MG63 (cell line): ENCODE measurements at places on chromosomes 5 and 9. TPM values are rescaled to one million over a fixed set of nuclear protein-coding genes. Genes with fewer than 3 reads are reported as not detected.
A peak's percentile ranks its signal among the peaks of the same experiment; 100 is the strongest.

LCN12 gene
- total RNA-seq = not detected in 2 replicates

HAND1 gene
- 2.3 and 7.4 TPM in 2 replicates for total RNA-seq

DOK3 gene
- 0.92 TPM in 1 of 2 replicates, not detected in the other for total RNA-seq

HSD17B3 gene
- 0.36 TPM in 1 of 2 replicates, not detected in the other for total RNA-seq

SLC12A2 gene
- 6.4 and 16.9 TPM in 2 replicates for total RNA-seq

LCN1 gene
- not detected in 2 replicates for total RNA-seq

ZBTB26 gene
- 0.82 and 2.3 TPM in 2 replicates for total RNA-seq

PFN3 gene
- not detected in 2 replicates for total RNA-seq

COL15A1 gene
- 0.62 and 1.2 TPM in 2 replicates for total RNA-seq

FRMPD1 gene
- not detected in 2 replicates for total RNA-seq

DNA sequence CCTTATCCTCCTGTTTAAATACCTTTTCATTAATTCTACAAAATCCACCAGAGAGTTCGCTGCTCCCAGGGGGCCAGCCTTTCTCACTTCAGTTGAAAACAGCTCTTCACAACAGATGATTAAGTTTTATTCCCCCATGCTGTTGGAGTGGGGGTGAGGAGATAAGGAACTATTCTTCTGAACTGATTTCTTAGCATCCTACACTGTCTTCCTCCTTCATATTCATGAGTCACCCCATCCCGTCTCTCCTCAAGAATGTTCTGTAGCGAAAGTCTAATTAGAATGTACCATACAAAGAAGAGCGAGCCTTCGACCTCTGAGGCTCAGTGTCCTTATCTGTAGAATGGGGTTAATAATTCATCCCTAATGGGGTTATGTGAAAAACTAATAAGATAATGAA lies 138.0 kb downstream of the PIK3R1 start:
- DNase-seq = no peak

DNA sequence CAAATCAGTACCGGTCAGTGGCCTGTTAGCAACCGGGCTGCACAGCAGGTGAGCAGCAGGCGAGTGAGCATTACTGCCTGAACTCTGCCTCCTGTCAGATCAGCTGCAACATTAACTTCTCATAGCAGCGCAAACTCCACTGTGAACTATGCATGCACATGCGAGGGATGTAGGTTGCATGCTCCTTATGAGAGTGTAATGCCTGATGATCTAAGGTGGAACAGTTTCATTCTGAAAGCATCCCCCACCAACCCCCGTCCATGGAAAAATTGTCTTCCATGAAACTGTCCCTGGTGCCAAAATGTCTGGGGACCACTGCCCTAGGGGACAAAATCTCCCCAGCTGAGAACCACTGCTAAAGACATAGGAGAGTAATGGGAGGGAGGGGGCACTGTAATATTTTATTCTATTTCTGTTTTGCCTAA lies 51.1 kb downstream of the P4HA2 start:
- DNase-seq = no peak

DNA sequence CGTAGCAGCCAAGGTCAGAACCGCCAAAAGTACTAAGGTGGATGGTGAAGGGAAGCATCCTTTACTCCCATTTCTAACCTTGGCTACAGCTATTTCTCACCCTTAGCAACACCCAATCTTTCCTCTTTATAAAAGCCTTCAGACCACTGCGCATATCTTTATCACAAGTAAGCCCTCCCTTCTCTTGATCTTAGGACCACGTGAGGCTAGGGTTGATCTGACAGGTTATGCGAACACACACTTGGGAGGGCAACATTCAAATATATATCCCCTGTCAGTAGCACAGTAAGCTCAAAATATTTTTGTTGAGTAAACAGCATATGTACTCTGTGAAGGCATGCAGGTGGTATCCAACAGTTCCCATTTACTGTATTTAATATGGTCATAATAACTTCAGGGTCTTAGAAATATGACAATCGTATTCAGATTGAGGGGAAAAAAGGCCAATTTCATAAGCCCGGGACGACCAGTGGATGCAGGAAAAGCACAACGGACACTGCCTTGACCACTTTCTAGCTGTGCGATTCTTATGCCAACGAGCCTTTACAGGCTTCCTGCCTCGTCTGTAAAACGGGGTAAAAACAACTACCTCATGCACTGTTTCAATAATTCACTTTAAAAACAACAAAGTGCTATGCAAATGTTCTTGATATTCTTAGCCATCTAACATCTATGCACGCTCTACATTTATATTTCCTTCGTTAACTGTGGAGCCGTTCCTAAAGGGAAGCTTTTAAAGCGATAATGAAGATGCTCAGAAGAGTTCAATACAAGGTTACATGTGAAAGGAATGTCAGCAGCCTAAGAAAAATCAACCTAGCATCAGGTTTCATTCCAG lies 1.3 kb downstream of the ARSB start:
- DNase-seq = no peak

GRCh38 chr5:93587597-93588351 lies 4.8 kb downstream of the NR2F1 start:
- no peak for DNase-seq

GRCh38 chr9:77947651-77948050 lies 84.0 kb downstream of the GNAQ start:
- DNase-seq = no peak

DNA sequence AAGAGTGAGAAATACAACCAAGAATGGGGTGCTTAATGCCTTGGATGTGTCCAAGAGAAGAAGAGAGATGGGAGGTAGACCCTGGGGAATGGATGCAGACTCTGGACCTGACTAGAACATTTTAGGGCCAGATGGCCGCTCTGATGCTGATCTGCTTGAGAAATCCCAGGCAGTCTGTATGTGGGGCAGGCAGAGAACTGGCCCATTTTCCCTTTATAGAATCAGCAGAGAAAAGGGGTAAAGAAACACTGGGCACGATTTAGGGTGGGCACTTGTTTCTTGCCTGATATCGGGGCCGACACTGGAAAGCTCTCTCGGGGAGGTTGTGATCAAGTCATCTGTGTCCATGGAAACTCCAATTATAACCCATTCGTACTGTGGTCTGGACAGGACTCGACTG lies 118.5 kb upstream of the FSTL4 start:
- DNase-seq = no peak

GRCh38 chr5:103475629-103476240 lies 86.9 kb downstream of the NUDT12 start:
- DNase-seq = no peak

DNA sequence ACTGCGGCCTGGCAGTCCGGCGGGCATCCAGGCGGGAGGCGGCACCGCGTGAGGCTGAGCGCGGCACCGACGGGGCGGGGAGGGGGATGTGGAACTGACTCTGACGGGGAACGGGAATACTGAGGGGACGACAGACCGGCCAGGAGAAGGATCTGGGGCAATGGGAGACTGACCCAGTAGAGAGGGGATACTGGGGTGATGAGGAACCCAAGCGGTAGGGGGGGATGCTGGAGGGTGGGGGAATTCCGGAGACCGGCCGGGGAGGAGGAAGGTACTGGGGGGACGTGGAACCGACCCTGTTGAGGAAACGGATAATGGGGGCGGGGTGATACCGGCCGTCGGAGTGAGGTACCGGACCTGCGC lies 423 bp downstream of the IPPK start:
- DNase-seq = peak; percentile 45

GRCh38 chr5:160887780-160888179 lies 35.8 kb upstream of the ATP10B start:
- no peak for DNase-seq

- no peak for DNase-seq
Measured at GRCh38 chr9:112445196-112445595, 41.4 kb upstream of the KIAA1958 start.

DNA sequence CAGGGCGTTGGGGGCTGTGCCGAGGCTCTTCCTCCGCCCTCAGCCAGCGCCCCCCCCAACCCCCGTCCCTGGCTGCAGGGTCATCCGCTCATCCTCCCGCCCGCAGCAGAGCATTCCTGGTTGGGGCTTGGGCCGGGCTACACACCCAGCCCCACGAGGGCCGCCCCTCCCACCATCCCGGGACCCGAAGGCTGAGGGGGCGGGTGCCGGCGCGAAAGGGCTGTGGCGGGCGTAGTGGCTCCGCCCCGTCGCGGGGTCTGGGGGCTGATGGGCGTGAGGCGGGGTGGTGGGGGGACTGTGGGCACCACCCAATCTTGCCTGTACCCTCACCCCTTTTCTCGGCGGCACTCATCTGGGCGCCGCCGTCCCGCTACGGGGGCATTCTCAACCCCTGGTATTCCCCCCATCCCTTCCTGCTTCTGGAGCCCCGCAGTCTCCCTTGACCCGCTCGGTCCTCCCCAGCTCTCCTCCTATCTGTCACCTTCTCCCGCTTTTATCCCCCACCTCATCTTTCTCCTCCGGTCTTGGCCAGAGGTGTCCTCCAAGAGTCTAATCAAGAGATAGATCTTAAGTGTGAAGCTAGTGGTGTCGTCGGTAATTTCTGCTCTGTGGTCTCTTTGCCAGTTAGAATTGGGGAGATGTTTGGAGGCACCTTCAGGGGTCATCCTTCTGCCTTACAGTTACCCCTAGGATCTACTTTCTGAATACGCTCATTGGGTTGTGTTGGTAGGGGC lies 1.6 kb downstream of the FER start:
- DNase-seq = peak; percentile 94

GRCh38 chr9:34381323-34381722 lies 4.6 kb upstream of the MYORG start:
- no peak for DNase-seq

- DNase-seq = no peak
Measured at GRCh38 chr5:97847920-97848631, 665.0 kb upstream of the RIOK2 start.

- DNase-seq = no peak
Measured at GRCh38 chr9:99602854-99603253, 218.8 kb upstream of the NR4A3 start.

GRCh38 chr5:15367489-15367888 lies 132.5 kb upstream of the FBXL7 start:
- no peak for DNase-seq

- no peak for DNase-seq
Measured at GRCh38 chr9:14967450-14968321, 57.5 kb upstream of the FREM1 start.

GRCh38 chr9:79564105-79564504 lies 7.7 kb upstream of the TLE4 start:
- no peak for DNase-seq

- no peak for DNase-seq
Measured at GRCh38 chr5:142971303-142972013, 201.3 kb downstream of the ARHGAP26 start.

GRCh38 chr5:86579502-86579901 lies 38.2 kb upstream of the COX7C start:
- DNase-seq = no peak

- DNase-seq = no peak
Measured at GRCh38 chr5:79183617-79184016, 52.3 kb upstream of the JMY start.

DNA sequence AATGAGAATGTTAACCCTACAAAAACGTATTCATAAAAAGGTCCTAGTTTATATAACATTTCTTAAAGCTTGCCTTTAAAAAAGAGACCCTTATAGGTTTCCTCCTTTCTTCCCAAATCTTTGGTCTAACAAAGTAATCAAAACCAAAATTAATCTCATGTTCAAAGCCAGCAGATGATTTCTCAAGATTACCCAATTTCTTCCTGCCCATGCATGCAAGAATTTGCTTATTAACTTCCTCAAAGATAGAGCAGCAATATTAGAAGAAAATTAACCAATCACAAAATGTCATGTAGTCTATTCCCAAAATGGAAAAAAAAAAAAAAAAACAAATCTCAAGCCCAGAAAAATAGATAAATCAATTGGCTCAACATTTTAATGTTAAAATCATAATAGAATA lies 114.9 kb downstream of the MLLT3 start:
- no peak for DNase-seq

DNA sequence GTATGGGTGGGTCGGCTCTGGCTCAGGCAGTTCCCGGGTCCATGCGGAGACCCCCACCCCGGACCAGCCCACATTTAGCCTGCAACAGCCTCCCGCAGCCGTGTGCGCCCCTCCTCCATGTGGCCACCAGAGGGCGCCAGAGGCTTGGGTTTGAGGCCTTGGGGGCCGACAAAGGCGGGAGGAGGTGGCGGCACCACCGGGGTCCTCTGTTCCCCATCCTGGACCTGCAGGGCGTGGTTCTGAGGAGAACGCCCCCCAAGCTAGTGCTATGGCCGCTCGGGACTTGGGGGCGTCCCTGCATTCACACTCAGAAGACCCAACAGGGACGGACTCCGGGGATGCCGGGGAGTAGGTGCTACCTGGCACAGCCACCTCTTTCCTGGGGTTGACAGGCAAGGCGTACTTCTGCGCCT lies 16.5 kb downstream of the ASS1 start:
- DNase-seq = no peak

DNA sequence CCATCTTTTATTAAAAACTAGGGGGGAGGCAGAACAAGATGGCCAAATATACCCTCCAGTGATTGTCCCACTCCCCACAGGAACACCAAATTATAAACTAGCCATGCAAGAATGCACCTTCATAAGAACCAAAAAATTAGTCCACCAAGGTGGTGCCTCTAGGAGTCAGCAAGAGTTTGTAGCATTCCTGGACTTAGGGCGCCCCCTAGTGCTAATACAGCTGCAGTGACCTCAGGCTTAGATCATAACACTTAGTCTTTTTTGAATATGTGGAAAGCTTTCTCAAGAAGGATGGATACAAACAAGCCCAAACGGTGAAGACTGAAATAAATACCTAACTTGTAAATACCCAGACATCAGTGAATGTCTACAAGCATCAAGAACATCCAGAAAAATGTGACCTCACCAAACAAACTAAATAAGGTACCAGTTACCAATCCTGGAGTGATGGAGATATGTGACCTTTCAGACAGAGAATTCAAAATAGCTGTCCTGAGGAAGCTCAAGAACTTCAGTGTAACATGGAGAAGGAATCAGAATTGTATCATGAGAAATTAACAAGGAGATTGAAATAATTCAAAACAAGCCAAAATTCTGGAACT lies 19.3 kb downstream of the PPIP5K2 start:
- peak; percentile 62 for DNase-seq

- DNase-seq = peak; percentile 22
Measured at GRCh38 chr5:166992874-166993722, 1298.3 kb upstream of the WWC1 start.

GRCh38 chr5:431001-431710 lies 11.8 kb upstream of the EXOC3 start:
- DNase-seq = peak; percentile 36

GRCh38 chr5:149485655-149486615 lies 65.3 kb downstream of the CSNK1A1 start:
- peak; percentile 96 for DNase-seq

DNA sequence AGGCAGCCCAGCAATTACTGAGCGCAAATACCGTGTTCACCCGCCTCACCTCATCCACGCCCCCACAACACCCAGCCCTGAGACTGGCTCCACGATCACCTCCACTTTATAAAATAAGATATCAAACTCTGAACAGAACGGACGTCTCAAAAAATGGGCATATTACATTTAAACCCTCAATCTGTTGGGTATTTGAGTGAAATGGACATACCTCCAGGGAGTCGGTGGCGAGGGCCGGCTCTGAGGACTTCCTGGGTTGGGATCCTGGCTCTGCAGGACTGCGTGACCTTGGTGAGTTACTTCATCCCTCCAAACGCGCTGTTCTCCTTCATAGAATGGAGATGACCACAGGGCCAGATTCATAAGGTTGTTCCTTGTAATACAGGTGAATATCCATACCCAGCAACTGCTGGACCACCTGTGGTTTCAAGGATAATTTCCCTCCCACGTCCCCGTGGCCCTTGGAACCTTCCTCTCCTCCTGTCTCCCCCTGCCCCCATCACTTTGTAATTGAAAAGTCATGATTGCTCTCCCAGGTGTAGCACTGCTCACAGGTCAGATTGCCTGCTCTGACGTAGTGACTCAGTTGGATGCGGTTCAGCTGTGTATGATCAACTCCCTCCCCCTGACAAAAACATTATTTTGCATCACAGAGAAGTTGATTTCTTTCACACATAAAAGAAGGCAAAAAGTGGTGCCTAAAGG lies 135.6 kb downstream of the KCNIP1 start:
- no peak for DNase-seq

- no peak for DNase-seq
Measured at GRCh38 chr5:157030692-157031091, 28.2 kb downstream of the HAVCR1 start.
